ENCODE measurements at places on chromosomes 4 and X. TPM values are rescaled to one million over a fixed set of nuclear protein-coding genes. Genes with fewer than 3 reads are reported as not detected.

Gene FHIP1A
- 0.59 TPM for total RNA-seq

Gene ENAM
- total RNA-seq = not detected

Gene CSAG1
- total RNA-seq = not detected

Gene TLL1
- under 0.01 TPM for total RNA-seq

Gene SLC9A6
- total RNA-seq = 15.0 TPM

Gene TEX13A
- total RNA-seq = not detected

Gene PCSK1N
- 0.17 TPM for total RNA-seq

Gene TLR1
- 0.84 TPM for total RNA-seq

Gene CFAP47
- not detected for total RNA-seq

Gene H2BW2
- not detected for total RNA-seq

Gene SNCA
- total RNA-seq = 12.6 TPM

Gene CT45A1
- not detected for total RNA-seq
